ENCODE measurements at places on chromosomes 2 and 18.

- no peak for DNase-seq
Measured at GRCh38 chr2:123853161-123853560, 171.9 kb upstream of the CNTNAP5 start.

DNA sequence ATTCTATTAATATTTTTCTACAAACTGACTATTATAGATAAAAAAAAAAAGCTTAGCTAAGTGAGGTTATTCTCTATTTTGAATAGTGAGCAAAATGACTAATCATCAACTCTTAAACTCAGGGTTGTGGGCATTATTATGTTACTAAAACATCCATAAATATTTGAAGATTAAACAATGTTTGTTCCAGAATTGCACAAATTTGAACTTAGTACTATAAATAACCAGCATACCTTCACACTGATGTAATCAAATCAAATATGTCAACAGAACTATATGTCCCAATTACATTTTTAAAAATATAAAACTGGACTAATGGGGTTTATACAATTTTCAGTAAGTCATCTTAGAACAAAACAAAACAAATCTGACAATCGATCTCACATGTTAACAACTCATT lies 800.9 kb downstream of the LRP1B start:
- DNase-seq: no peak

- no peak for DNase-seq
Measured at GRCh38 chr18:13534631-13535030, 191.7 kb downstream of the FAM210A start.

GRCh38 chr2:182826496-182826895 lies 39.9 kb downstream of the FRZB start:
- no peak for DNase-seq

DNA sequence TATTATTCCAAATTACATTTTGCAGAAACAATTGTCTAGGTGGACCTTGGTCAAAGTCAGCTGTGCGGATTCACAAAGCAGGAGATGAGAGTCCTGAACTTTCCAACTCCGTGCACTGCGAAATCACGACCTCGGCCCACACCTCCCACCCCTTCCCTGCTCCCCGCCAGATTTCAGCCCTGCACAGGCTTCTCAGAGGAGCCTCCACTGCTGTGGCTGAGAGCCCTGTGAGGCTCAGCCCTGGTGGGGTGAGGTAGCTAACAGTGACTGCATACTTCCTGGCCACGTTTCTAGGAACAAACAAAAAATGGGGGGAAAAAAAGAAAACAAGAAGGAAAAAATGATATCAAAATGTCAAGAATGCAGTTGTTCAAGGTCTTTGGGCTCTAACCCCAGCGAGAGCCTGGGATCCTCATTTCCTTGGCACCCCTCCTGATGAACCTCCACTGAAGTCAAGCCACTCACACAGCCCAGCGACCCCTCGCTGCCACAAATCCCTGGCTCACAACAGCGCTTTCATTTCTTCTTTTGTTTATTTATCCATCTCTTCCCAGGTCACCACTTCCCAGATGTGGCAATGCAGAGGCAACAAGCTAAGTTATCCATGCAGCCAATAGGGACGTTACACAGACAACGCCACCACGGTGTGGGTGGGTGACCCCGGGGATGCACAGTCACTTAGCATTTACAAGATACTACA lies 729.7 kb upstream of the ID2 start:
- DNase-seq: no peak

- DNase-seq: no peak
Measured at GRCh38 chr2:181977661-181978350, 7.8 kb upstream of the PPP1R1C start.

GRCh38 chr2:85578243-85579180 lies 1.1 kb downstream of the VAMP8 start:
- DNase-seq: no peak

DNA sequence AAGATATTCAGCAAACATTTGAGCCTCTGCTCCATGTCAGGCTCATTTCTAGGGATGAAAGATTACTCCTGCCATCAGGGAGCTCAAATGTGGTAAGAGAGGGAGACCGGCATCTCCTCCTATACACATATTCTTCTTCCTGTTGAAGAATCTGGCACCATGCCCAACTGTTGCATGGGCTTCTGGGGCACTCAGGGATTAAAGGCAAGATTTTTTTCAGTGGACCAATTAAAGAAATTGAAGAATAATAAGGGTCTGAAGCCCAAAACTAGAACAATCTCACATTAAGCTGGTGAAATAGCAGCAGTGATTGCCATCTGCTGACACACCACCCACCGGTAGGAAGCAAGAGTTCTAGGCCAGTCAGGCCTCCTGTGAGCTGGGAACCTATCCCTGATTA lies 145.4 kb upstream of the LYPD6 start:
- no peak for DNase-seq

- no peak for DNase-seq
Measured at GRCh38 chr2:204110338-204110741, 173.8 kb downstream of the ICOS start.

DNA sequence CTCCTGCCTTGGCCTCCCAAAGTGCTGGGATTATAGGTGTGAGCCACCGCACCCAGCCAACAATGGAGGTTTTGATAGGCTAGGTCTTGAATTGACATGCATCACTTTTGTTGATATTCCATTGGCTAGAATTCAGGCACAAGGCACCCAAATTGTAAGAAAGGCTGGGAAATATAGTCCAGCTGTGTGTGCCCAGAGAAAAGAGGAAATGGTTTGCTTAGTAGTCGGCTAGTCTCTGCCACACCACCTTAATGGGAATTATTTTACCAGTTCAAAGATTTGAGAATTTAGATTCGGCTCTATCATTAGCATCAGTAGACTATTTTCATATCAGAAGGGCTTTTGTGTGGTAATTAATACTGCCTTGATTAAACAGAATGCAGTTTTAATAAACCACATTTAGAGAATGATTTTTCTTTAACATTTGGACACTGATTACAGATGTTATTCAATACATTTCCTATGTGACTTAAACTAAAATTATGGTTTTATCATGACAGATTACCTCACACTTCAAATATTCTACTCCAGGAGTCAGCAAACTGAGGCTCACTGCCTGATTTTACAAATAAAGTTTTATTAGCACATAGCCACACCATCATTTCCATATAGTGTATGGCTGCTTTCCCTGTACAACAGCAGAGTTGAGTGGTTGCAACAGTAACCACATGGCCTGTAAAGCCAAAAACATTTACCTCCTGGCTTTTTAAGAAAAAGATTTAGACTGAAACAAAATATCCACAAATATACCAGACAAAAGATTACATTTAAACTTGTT lies 27.4 kb downstream of the DBI start:
- no peak for DNase-seq

GRCh38 chr2:181985632-181986205 lies at the start of gene PPP1R1C:
Gene PPP1R1C (plus strand): TSS chr2:181985853. CDS start chr2:181986111, 258 bp downstream.
- DNase-seq: no peak
